ENCODE measurements at places on chromosomes 12 and 14.

DNA sequence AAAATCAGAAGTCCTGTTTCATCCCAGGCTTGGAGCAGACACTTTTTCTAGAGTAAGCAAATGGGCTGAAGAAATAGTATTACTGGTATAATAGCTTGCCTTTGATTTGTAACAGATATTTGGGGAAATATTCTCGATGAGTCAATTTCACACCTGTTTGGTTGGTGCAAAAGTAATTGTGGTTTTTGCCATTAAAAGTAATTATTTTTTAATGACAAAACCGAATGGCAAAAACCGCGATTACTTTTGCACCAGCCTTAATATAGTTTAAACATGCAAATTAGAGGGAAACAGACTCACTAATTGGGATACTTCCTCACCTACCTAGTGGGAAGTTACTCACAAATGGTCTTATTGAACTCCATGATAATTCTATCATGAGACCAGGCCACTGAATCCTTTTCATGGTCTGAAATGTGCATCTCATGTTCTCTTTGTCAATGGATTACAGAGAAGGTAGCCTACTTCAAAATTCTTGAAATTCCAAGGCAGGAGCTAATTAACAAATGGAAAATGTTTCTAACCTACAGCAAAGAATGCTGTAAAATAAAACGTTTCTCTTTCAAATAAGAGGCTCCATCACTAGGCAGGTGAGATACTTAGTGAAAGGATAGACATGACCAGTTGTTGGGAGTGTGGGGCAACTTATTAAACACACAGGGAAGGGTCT, 391.3 kb downstream of the EMP1 start:
- no peak for DNase-seq

DNA sequence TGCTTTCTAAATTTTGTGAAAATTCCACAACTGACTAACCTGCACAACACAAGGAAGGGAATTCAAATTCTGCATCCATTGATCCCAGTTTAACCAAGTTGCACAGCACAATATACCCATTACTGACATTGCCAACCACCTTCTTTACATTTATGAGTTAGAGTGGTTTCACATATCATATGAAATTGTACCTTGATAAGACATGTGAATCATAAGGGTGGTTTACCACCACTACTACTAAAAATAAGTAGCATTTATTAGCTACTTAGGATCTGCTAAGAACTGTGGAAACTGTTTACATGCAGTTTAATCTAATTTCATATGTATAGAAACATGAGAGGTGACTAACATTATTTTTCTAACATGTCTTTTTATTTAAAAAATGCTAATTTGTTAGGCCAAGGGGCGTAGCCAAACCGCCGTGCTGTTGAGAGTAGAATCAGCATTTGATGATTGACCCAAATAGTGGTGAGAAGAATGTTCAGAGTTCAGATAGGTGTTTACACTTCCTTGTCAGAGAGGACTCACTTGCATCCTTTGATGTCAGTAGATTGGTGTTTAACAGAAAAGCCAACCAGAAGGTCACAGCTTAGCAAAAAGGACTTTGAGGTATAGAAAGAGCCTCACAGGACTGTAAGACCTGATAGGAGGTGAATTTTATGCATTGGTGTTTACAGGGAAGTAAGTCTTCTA, 56.2 kb downstream of the LRFN5 start:
- DNase-seq = no peak

- DNase-seq = peak; percentile 36
Observed at GRCh38 chr14:73467800-73468199, 9.5 kb upstream of the NUMB start.

DNA sequence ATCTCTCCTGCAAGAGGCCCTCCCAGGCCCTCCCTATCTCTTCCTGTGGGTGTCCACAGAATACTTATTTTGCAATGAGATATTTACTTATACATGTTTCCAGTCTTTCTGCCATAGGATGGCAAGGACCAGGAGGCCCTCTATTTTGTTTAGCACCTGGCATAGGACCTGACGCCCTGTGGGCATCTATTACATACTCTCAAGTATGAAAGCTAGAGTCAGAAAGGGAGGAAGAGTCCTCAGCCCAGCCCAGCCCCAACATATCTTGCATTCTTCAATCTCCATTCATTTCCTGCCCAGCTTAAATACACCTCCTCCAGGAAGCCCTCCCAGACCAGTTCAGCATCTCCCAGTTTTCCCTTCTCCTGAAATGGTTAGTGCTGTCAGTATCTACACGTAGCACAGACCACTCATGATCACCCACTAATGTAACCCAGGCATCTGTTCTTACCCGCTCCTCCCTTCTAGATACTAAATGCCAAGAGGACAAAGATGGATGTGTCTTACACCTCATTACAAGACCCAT, 7.4 kb downstream of the FOXN4 start:
- DNase-seq = no peak

DNA sequence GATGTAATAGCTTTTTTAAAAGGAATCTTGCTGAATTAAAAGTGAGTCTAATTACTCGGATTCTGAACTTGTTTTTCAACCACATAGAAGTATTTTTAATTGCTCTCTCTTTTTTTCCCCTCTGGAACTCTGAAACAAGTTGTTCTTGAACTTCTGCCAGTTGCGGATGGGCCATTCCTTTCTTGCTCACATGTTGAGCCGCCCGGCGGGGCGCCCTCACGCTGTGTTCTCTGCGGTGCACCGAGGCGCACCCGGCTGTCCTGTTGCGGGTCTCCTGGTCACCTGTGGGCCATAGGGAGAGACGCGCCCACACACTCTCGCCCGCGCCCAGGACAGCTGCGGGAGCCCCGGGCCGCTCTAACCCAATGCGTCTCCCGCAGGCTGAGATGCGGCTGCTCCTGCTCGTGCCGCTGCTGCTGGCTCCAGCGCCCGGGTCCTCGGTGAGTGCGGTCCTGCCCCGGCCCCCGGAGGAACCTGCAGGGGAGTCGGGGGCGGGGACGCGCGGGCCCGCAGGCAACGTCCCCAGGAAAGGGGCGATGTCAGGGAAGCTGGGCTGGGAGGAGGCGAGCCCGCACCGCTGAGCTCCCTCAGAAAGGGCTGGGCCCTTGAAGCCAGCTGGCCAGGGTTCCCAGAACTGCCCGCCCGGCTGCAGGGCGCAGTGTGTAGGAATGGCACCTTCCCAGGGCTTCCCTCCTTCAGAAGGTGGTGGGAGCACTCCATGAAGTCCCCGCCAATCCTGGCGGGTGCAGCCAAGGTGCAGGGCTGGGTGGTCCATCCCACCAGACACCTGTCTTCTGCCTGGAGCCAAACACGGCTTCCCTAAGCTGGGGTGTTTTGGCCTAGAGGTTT, 2.3 kb downstream of the PAPLN start:
- DNase-seq = peak; percentile 32

DNA sequence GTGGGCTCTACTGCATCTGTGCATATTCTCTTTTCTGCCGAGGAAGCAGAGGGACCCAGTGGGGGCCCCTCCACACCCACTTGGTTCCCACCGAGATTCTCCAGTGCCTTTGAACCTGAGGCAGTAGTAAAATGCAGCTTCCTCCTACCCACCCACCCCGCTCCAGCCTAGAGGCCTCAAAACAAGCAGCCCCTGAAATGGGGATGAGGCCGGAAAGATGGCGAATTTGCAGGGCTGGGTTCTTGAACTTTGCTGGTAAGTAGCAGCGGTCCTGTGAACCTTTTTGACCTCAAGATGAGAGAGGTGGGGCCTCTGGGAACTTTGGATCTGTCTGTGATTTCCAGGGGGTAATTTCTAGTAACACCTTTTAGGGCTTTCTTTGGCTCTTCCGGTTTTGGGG, 15.4 kb downstream of the PLEKHG3 start:
- no peak for DNase-seq

GRCh38 chr12:114185036-114185435, 218.9 kb upstream of the RBM19 start:
- DNase-seq = no peak

GRCh38 chr14:100899884-100900771, 3.4 kb downstream of the RTL1 start:
- peak; percentile 23 for DNase-seq

DNA sequence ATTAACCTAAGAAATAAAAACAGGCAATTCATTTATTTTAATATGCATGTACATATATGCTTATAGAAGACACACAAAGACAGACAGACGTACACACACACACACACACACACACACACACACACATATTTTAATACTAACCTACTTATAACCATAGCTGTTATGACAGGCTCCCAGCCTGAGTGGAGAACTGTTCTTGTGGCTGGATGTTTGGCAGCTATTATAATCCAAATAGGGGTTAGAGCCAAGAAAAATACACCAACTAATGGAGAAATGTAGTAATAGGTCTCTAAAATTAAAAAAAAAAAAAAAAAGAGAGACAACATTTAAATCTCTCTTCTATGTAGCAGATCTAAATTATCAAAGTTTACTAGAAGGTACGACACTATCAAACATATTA, 91.8 kb downstream of the SLC41A2 start:
- DNase-seq = no peak

DNA sequence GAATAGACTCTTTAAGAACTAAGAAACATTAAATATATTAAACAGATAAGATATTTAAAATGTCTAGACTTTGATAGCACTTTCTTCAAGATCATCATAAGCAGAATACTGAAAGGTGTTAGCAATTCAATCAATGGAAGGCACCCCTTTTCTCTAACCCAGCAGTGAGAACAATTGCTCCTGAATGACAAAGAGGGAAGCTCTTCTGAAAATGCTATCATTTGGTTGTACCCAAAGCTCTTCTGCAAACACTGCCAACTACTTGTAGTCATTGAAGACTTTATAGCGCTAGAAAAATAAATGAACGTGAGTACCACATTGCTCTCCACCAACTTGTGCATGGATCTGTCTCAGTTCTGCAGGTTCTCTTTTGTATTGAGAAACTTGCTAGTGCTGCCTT, 62.2 kb upstream of the LMO3 start:
- DNase-seq = no peak

Data from GM13976 (cell line).